ENCODE measurements at places on chromosomes 1 and 21.

GRCh38 chr1:53639251-53639763 lies 99.7 kb downstream of the GLIS1 start:
- no peak for DNase-seq

DNA sequence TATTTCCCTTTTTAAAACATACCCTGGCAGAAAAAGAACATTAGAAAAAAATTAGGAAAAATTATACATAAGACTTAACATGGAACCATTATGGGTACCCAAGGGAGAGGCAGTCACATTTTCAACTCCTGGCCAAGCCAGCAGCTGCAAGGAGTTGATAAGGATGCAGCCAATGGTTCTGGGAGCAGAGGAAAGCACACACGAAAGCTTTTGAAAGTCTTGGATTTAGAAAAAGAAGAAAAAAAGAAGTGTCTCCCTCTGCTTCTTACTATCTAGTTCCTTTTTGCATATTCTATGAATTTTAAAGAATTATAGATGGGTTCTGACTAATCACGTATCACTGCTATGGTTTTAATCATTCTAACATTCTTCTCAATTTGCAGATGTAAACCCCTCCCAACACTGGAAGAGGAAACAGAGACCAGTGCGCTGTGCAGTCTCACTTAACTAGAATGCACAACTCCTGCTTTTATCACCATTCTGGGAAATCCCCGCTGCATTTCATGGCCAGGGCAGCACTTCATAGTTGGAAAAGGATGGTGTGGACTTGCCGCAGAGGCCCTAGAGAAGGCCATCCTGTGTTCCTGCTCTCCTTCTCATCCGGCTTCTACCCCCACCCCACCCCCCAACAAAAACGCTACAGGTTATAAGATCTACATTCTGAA lies 2.7 kb upstream of the CD58 start:
- DNase-seq = no peak

- no peak for DNase-seq
These were observed 66.1 kb upstream of the FAM3B start for GRCh38 chr21:41250519-41250918.

GRCh38 chr1:8892026-8892425 lies 13.5 kb upstream of the ENO1 start:
- no peak for DNase-seq

DNA sequence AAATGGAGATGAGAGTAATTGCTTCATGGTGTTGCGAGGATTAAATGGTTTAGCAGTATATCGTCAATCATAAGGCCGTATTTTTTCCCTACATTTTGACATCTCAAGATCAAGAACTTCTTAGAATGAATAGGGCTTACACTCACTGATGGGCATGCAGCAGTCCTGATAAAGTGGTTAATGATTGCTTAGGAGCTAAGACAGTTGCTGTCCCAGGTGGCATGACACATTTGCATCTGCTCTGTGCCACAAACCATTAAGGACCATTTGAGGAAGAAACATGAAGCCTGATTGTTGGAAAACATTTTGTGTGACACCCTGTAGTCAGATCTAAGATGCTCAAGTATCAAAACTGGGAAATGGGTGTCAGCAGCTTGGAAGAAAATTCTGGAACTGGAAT lies 81.0 kb upstream of the SGIP1 start:
- DNase-seq = no peak

DNA sequence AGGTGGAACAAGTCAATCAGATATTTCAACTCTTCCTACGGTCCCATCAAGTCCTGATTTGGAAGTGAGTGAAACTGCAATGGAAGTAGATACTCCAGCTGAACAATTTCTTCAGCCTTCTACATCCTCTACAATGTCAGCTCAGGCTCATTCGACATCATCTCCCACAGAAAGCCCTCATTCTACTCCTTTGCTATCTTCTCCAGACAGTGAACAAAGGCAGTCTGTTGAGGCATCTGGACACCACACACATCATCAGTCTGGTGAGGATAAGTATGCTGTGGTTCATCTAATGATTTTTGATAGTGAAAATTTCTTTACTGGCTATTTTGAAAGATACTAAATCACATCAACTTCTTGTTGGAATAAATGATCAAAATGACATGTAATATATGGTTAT lies 67.7 kb upstream of the MPC2 start:
- no peak for DNase-seq

DNA sequence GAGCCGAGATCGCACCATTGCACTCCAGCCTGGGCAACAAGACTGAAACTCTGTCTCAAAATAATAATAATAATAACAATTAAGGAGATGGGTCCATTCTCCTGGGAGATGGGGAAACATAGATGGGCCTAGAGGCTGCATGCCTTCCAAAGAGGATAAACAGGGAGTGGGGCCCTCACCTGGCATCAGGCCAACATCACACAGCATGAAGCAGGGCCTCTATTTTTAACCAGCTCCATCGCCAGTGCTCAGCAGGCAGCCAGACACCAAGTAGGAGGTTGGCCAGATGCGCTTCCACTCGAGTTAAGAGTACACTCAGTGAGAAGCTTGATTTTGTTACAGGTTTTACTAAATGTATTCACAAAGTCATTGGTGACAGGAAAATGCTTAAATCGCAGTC lies 352.0 kb downstream of the RRAGC start:
- DNase-seq = no peak

GRCh38 chr1:205569411-205570172 lies 62.2 kb downstream of the ELK4 start:
- DNase-seq = no peak
